ELR (cell line): ENCODE measurements at places on chromosomes 16 and 17.
A peak's percentile ranks its signal among the peaks of the same experiment; 100 is the strongest.

DNA sequence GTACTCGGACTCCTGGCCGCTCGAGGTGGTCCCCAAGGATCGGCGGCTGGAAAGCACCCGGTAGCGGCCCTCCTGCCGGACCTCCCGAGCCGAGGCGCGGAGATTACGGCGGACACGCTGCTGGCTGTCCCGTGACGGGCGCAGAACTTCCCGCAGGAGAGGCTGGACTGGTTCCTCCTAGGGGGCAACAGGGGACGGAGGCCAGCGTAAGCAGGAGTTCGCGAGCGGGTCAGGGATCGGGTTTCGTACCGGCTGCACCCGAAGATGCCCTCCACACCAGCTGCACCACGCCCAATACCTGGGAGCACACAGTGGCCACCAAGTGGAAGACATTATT is 341 bp downstream of the SLC7A6OS start:
- no peak for DNase-seq

- no peak for DNase-seq
These were observed 21.7 kb downstream of the USP36 start for GRCh38 chr17:78818932-78819331.

GRCh38 chr16:14286368-14287230 is 215.5 kb downstream of the MRTFB start:
- DNase-seq, result no peak

- DNase-seq, result no peak
These were observed 67.1 kb downstream of the IL21R start for GRCh38 chr16:27468941-27469531.

DNA sequence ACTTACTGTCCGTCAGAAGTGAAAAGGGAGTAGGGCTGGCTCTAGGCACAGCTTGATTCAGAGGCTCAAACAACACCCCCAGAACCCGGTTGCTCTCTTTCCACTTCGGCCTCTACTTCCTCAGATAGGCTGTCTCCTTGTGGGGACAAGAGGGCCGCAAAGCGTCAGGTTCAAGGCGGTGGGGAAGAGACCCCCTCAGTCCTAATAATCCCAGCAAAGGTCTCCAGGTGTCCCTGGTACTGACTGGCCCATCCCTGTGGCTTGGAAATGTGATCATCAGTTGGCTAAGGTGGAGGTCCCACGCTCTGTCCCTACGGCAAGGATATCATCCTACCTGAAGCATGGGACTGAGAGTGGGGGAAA is 26.0 kb downstream of the NGFR start:
- no peak for DNase-seq

GRCh38 chr17:80364091-80364691 is 50.8 kb upstream of the ENDOV start:
- peak; percentile 44 for DNase-seq

GRCh38 chr17:77729587-77729986 is 228.9 kb upstream of the TNRC6C start:
- no peak for DNase-seq

DNA sequence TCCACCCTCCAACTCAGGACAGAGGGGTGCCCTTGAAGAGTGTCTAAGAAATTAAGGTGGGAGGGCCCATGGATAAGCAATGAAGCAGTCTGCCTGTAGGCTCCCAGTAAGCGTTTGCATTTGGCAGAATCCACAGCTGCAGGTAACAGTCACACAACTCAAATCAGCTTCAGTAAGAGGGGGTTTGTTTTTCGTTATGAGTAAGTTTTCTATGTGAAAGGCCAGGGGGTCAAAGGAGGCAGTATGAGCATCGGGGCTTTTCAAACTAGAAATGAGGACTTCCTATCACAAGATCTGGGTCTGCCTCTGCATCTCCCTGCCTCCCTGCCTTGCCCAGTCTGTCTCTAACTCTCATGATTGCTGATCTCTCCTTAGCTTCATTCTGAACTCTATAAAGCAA is 128.1 kb upstream of the CCL2 start:
- DNase-seq, result no peak

DNA sequence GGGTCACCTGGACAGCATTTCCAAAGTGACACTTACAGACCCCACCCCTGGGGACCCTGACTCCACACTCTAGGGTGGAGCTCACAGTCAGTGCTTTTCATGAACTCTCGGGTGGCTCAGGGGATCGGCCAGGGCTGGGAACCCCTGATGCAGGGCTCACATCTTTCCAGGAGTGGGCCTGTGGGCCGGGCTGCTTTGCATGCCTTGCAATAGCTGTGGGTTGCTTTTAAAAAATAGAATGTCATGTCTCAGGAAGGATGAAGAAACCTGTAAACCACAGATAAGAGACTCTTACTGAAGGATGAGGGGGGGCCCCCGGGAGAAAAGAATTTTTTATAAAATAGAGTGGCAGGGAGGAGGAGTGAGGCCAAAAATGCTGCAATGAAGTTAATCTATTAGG is 40.2 kb downstream of the RBFOX3 start:
- DNase-seq, result no peak

DNA sequence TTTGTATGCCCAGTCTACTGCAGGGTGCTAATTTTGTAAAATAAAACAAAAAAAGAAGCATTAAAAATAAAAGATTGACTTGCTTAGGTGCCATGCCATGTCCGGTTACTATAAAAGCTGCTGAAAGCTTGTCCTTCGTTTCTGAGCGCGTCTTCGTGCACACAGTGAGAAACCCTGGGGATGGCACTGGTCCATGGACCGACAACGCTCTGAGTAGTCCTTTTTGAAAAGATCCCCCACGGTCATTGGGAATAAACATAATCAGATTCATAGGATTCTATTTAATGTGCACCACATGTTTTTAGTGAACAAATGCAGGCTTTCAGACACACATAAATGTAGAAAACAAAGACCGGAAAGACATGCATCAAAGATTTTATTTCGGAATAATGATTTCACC is 146.3 kb downstream of the XYLT1 start:
- DNase-seq, result no peak

DNA sequence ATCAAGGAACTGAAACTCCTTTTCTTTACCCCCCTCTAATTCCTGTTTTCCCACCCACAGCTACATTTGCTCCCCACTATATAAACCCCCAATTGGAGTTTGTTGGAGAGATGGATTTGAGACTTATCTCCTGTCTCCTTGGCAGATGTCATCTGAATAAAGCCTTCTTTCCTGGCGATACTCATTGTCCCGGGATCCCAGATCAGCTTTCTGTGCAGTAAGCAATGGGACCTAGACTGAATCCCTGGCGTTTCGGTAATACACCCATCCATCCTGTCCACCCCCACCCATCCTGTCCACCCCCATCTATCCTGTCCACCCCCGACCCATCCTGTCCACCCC is 22.2 kb downstream of the QPRT start:
- no peak for DNase-seq

DNA sequence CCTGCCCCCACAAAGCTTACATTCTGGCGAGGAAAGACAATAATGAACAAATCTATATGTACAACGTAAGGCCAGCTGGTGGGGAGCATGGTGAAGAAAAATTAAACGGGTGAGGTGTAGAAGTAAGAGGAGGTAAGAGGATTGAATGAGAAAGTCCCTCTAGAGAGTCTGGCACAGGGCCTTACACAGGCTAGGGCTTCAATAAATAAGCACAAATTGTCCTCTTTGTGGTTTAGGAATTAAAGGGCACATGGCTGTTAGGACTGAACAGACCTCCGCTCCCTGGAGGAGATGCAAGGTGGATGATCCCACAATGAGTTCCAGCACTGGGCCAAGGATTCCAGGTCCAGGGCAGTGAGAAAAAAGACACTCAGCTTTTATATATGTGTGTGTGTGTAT is 43.1 kb upstream of the HAPSTR1 start:
- no peak for DNase-seq

DNA sequence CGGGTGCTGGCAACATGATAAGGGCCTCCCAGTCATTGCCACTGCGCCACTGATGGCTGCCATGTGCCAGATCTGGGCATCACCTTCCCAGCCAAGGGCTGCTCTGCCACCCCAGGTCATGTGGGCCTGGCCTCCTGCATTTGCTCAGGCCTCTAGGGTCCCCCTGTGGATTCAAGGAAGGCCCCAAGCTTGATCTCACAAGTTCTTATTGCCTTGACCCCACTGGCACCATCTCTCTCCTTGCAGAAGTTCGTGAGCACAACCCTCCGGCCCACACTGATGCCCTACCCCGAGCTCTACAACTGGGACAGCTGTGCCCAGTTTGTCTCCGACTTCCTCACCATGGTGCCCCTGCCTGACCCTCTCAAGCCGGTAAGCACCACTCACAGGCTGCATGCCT is 5.3 kb downstream of the DRC7 start:
- DNase-seq, result no peak

DNA sequence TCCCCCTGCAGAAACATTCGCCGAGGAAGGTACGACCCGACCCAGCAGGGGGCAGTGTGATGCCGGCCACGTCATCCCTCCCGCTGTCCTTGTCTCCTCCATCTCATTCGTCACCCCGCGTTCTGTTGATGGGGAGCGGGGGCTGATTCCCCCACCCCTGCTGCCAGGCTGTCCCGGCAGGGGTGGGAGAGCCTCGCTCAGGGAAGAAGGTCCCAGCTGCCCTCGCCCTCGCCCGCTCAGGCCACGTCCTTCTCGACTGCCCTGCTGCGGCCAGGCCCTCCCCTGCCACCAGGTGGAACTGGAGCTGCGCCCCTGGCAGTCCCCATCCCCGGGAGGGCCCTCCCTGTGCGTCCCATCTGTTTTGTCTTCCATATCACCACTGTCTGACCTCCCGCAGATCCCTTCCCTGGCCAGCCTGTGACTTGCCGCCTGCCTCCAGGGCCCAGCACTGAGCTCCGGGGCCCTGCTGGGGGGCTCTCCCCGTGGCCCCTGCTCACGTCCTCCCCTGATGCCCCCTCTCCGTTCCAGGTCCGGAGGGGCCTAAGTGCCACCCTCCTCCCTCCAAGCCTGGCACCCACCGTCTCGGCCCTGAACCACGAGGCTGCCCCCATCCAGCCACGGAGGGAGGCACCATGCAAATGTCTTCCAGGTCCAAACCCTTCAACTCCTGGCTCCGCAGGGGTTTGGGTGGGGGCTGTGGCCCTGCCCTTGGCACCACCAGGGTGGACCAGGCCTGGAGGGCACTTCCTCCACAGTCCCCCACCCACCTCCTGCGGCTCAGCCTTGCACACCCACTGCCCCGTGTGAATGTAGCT is 20.6 kb downstream of the ADAM11 start:
- DNase-seq, result peak; percentile 88

DNA sequence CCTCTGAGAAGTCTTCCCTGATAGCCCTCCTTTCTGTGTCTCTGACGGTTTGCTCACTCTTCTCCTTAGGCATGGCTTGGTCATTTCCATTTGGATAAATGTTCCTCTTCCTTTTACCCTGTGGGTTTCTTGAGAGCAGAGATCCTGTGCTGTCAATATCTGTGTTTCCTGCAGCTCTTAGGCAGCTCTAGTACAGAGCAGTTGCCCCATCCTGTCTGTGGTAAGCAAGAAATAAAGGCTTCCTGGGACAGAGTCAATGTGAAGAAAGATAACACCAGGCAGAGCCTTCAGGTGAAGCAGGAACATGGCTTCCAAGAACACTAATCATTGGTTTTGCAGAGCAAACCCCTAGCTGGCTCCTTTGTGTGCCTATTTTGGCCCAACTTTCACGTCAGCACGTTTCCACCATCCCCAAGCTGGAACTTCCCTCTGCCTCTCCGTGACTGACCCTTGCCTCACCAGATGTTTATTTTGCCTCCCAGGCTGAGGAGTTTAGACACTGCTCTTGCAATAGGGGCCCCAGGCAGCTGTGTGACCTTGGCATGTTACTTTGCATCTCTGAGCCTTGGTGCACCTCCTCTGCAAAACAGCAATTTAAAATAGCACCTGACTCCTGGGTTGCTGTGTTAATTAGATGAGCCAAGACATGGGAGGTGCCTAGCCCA is 49.6 kb upstream of the SIAH1 start:
- no peak for DNase-seq

GRCh38 chr16:27334838-27335237 is 21.1 kb downstream of the IL4R start:
- no peak for DNase-seq

DNA sequence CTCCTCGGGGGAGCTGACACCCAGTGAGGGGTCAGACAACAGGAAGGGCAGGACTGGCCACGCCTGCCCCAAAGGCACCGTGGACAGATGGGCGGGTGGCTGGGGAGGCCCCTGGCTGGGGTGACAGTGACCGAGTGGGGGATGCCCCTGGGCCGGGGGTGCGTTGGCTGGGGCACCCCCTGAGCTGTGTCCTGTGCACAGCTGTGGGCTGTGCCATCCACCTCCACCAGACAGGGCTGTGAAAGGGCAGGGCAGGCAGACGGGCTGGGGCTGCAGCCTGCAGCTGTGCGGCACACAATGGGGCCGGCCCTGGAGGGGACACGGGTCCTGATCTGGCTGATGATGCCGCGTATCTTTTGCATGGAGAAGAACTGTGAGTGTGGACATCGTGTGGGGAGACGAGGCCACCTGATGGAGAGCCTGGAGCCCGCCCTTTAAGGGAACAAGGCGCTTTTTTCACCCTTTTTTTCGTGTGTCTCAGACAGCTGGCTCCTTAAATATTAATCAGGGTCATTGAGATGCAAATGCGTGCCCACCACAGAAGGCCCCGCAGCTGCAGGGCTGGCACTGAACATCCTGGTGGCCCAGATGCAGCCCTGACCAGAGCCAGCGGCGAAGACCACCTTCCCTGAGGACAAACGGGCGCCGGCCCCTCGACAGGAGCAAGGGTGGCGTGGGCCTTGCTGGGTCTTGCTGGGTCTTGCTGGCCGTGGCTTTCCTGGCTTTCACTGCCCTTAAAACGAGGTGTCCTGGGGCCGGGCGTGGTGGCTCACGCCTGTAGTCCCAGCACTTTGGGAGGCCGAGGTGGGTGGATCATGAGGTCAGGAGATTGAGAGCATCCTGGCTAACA is 42.4 kb upstream of the GNG13 start:
- DNase-seq, result no peak

DNA sequence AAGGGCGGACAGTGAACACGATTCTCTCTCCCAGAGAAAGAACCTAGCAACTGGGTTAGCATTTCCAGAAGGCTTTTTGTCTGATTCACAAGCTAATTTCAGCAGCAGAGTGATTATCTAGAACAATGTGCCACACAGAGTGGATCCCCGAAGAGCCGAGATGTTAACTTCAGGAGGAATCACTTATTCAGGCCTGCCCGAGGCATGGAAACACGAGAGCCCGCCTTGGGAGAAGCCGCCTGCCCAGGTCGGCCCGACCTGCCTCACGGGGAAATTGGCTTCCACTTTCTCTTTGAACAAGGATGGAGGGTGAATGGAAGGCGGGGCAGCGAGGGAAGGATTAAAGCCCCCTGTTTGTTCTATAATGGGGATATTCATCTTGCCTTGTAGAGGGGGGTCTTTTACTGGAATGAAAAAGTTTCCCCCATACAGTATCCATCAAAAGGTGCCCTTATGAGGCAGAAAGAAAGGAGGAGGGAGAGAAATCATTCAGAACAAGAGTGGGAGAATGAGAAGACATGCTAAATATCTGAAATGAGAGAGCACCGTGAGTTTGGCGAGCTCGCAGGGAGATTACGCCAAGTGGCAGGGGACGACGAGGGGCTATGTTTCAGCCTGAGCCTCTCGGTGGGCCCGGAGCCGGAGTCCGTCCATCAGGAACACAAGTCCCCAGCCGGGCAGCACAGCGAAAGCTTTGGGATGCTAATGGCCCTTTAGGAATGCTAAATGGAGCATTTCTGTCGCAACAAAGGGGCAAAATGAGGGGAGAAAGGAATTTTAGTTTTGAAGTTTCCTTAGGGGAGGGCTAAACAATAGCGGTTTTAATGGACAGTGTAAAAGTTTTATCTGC is 33.0 kb downstream of the NTN1 start:
- DNase-seq, result no peak
